Upper lobe of left lung (tissue), 6 donors: ENCODE measurements at places on chromosomes 11 and 22. TPM values are rescaled to one million over a fixed set of nuclear protein-coding genes. Genes with fewer than 3 reads are reported as not detected.

ZNF280B gene
- total RNA-seq = not detected

OR8B12 gene
- not detected for total RNA-seq

FAM111B gene
- 1.3 TPM for total RNA-seq

TMEM126B gene
- total RNA-seq = 44.8 TPM

DEUP1 gene
- total RNA-seq = 3.1 TPM

KRTAP5-2 gene
- total RNA-seq = not detected

LRRC75B gene
- total RNA-seq = 9.9 TPM
